ENCODE measurements at places on chromosomes 5 and 9.

DNA sequence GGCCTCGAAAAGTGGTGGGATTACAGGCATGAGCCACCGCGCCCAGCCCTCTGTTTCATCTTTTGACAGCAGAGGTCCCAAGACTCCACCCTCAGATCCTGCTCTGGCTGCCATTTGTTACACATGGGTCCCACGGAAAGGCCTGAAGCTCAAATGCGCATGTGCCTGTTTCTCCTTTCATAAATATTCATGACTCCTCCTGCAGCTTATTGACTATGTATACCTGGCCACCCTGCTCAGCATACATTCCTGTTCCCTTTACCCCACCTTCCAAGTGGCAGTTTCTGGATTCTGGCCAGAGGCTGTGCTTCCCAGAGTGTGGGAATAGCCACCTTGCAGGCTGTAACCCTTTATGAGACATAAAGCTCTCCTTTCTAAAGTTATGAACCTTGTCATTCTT, 46.5 kb downstream of the AUH start:
- DNase-seq, result no peak

DNA sequence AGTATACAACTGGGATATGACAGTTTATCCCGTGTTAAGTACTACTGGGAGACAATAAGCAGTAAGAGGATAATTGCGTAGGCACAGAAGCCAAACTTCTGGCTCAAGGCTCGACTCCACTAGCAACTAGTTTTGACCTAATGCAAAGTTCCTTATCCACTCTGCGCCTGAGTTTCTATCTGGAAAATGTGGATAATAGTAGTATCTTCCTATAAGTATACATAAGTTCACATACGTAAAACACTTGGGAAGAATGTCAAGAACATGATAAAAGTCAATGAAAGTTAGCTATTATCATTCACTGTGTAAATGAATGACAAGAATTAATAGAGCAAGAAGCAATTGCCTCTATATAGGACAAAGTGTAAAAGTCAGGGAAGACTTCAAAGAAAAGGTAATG, 45.7 kb downstream of the FTMT start:
- no peak for DNase-seq

- DNase-seq, result no peak
Observed at GRCh38 chr5:138226910-138227309, 13.8 kb upstream of the CDC23 start.

- DNase-seq, result no peak
Observed at GRCh38 chr9:116695438-116695837, 8.3 kb downstream of the TRIM32 start.

- DNase-seq, result no peak
Observed at GRCh38 chr9:107613321-107613720, 123.8 kb upstream of the KLF4 start.

DNA sequence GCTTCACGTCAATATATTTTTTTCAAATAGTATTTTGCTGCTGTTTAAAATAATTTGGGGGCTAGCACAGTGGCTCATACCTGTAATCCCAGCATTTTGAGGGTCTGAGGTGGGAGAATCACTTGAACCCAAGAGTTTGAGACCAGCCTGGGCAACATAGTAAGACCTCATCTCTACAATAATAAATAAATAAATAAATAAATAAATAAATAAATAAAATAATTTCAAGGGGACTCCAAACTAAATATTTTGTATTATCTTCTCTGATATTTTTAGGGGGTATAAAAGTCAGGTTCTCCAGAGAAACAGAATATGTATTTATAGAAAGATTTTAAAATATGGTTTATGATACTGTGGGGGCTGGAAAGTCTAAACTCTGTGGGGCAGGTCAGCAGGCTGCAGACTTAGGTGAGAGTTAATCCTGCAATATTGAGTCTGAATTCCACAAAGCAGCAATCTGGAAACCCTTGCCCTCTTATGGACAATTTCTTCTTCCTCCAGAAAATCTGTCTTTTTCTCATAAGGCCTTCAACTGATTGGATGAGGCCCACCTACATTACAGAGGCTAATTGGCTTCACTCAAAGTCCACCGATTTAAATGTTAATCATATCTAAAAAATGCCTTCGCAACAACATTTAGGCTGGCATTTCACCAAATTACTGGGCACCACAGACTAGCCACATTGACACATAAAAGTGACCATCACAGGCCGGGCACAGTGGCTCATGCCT, 53.5 kb downstream of the DRD1 start:
- DNase-seq, result no peak

DNA sequence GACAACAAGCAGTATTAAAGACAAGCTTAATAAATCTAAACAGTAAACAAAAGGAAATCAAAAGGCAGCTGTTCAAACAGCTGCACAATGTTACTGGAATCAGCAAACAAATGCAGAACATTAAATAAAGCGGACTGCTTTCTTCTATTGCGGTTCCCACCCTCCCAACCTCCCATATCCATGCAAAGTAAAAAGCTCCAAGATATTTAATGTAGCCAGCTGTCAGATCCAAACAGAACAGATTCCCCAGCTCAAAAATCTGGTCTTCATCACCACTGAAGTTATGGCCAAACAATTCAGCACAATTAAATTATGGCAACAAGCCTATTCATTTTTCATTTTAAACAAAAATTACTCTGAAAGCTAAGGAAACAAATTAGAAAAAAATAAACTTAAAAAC, 75.9 kb downstream of the SLC38A9 start:
- no peak for DNase-seq

DNA sequence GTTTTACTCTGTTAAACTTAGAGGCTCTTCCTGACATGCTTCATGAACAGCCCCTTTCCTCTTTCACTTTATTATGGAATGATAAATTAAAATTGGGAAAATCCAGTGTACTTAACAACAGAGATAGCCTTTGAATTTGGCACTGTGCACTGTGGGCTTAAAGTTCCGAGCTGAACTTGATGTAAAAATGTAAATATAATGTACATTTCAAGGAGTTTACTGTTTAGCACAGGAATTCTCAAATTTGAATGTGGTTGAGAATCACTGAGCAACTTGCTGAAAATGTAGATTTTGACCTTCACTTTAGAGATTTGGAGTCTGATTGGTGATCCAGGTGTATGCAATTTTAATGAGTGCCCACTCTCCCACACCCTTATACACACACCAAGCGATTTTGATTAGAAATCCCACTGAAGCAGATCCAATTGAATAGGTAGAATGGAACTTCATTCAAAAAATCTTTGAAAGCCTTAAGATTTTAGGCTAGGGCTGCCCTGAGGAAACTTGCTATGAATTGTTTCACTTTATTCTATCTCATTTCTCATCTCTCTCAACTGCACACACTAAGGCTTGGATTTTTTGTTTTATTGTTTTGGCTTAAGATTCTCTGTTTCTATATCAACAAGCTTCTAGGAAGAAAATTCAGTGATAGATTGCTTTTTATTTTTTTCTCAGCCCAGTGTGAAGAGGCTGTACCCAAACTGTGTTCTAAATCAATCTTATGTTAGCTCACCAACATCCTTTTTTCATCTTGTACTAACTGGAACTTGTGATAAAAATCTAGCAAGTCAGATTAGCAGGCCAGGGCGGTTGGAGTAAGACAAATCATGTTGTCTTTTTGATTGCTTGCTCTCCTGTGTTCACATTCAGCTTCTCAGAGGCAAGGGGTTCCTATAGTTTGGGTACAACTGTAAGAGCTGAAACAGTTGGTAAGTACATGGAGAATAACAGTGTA, 22.9 kb downstream of the NUDT12 start:
- DNase-seq, result no peak

GRCh38 chr5:111997711-111998110, 240.7 kb upstream of the NREP start:
- DNase-seq, result peak; percentile 100

DNA sequence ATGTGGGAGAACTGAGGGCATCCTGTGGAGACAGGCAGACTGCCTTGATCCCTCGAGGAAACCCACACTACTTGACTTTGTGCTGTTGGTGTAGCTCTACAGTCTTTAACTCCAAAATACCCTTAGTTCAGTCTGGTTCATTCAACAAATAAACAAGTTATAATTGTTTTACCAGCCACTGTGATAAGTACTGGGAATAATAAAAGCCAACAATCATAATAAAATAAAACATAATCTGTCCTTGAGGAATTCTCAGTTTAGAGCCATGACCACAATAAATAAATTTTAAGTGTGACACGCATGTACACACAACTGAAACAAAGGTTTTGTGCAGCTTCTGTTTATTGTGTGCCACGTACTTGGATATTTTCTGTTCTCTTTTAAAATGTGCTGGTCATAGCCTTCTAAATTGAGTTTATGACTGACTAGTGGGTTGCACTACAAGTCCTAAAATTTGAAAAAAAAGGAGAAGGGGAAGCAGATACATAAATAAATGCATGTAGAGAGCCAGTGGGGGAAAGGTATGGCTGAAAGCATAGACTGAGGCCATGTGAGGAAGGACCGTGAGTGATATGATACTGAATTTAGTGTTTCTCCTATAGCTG, 6.2 kb upstream of the SCAMP1 start:
- DNase-seq, result no peak

DNA sequence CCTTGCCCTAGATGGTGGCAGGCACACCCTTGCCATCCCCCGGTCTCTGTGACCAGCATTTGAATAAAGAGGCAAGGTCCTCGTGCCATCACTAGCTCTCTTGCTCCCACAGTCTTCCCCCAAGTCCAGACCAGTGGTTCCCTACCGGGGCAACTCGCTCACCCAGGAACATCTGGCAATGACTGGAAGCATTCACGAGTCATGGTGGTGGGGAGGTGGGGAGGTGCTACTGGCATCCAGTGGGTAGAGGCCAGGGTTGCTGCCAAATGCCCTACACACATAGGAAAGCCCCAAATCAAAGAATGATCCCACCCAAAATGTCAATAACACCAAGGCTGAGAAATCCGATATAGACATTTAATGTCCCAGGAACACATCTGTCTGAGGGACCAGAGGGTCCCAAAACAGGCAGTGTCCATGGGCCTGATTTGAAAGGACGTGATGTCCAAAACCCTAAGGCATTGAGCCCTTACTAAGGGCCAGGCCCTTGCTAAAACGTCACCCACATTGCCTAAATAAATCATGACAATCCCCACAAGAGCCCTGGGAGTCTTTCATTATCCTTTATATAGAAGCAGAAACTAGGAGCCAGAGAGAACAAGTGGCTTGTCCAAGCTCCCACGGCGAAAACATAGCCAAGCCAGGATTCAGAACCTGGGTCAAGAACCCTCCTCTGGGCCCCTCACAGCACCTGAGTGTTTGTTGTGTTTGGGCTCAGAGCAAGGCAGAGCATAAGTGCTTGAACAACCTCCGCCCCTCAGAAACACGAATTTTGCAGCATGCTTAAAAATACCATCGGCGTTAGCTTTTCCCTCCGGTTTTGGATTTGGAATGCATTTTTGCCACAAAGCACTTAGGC, 119.3 kb upstream of the WWC1 start:
- no peak for DNase-seq

DNA sequence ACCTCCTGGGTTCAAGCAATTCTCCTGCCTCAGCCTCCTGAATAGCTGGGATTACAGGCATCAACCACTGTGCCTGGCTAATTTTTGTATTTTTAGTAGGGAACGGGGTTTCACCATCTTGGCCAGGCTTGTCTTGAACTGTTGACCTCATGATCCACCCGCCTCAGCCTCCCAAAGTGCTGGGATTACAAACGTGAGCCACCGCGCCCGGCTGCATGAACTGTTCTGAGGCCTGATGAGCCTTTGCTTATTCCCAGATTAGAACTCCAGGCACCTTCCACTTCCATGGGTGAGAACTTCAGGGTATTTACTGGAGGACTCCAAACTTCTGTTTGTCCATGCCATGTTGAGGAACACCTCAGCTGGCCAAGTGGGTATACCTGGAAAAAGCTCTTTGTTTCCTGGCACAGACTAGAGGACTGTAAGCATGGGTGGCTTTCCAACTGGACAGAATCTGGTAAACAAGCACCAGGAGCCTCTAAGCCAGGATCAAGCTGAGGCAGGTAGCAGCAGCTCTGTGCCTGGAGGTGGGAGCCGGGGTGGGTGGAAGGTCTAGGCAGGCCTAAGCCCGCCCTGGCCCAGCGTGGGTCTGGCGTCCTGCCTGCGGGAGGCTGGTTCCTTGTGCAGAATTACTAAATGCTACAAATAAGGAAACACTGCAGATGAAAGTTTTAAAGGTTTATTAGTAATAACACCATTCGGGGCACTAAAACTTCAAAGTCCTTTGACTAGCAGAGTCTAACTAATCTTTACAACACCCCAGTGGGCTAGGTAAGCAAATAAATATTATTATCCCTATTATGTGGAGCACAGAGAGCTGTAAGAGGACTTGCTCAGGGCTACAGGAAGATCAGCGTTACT, 78.4 kb downstream of the SEMA5A start:
- no peak for DNase-seq

- DNase-seq, result no peak
Observed at GRCh38 chr9:89078421-89078820, 87.2 kb downstream of the S1PR3 start.

DNA sequence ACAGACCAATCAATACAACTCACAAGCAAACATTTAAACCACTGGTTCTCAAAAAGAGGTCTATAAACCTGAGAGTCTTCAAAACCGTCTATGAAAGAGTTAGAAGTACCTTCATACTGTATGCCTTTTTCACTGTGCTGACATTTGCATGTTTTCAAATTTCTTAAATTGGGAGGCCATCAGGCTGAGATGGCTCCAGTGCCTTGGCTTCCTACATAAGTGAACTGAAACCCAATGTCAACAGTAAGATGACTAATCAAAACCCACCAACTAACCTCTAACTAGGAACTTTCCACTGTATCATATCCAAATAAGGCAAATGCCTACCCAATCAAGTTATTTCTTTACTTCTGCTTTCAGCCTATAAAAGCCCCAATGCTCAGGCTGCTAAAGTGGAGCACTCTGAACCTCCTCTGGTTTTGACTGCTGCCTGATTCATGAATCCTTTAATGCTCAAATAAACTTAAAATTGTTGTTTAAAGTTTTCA, 35.1 kb downstream of the FAM13B start:
- DNase-seq, result peak; percentile 9

DNA sequence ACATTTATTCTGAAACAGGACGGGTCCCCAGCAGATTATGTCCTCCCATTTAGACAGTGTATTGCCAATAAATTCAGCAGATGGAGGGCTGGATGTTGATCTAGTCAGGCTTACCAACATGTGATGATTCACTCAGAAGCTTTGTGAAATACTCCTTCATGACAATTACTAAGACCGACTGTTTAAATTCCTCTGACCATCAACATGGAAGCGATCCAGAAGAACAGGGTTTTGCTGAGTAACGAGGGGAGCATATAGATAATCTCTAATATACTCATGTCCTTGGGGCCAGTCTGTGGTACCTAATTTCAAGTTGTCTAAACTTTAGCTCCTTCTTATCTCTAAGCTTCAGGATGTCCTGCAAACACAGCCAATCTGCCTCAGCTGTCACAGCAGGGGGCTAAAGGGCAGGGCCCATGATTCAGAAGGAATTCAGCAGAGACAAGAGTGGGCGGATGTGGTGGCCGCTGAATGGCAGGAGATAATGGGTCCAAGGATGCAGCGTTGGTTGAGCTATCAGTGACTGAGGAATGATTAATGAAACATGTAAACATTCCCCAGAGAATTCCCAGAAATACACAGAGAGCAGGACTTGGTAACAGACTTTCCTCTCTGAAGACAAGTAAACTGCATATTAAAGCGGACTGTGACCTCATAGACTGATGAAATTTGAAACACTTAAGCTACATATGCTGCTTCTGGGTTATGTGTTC, 109.4 kb downstream of the ANKRD55 start:
- peak; percentile 100 for DNase-seq

- DNase-seq, result peak; percentile 88
Observed at GRCh38 chr9:115633104-115633503, 515.1 kb upstream of the TNC start.

GRCh38 chr5:136022965-136023364, 5.8 kb upstream of the TGFBI start:
- no peak for DNase-seq

- no peak for DNase-seq
Observed at GRCh38 chr9:91694081-91694870, 255.8 kb downstream of the ROR2 start.

Measured in fibroblast of skin of right quadriceps (primary cell).